DMS 273 treated with DMSO at 0.1 percent for 48 hours (cell line): ENCODE measurements at places on chromosomes 2 and 18.

DNA sequence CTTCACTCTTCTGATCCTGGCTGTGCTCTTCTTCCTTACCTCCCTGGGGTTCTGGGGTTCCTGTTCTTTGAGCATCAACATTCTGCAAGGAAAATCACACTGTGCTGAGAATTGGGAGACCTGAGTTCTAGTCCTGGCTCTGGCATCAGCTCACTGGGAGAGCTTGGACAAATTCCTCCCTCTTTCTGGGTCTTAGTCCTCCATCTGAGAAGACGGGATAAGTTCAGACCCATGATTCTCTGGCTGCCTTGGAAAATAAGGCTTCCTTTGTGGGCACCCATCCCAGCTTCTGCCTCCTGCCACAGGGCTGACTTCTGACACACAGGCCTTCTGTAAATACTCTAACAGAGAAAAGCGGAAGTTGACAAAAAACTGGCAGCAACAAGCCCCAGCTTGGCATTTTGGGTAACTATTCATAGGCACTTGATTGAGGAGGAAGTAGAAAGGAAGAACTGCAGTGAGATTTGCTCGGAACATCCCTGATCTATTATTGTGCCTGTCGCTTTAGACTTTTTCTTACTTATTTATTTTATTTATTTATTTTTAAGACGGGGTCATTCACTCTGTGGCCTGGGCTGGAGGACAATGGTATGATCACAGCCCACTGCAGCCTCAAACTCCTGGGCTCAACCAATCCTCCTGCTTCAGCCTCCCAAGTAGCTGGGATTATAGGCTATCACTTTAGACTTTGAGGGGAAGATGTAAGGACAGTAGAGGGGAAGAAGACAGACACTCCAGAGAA, 7.9 kb downstream of the PCBP1 start:
- no peak for DNase-seq

- DNase-seq, result no peak
These were observed 47.5 kb downstream of the MARCO start for GRCh38 chr2:118989481-118989880.

- no peak for DNase-seq
These were observed 689.6 kb downstream of the TSN start for GRCh38 chr2:122445003-122445402.

GRCh38 chr2:119066272-119066804, 92.2 kb downstream of the C1QL2 start:
- no peak for DNase-seq

DNA sequence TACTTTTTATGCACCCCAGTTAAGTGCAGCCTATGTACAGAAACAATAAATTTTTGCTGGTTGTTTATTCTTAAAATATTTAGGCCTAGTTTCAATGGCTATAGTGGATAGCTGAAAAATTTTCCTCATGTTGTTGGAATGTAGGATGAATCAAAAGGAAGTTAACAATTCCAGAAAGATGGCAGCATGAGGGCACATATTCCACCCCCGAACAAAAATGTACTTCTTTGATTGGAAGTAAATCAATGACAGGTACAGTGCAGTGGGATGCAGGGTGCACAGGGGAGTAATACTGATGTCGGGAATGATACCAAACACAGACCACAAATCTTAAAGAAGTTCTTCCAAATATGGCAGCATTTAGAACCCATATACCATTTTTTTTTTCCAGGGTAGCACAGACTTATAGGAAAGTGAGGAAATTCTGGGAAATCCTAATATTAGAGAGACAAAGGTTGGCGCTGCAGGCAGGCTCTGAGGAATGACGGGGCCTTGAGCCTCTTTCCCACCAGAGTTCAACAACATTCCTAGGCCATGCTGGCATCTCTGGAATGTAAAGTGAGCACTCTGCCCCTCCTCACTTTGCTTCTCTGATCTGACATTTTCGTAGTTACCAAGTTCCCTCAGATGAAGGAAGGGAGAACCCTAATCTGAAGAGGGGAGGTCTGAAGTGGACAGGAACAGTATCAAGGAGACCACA, 36.6 kb upstream of the IKZF2 start:
- no peak for DNase-seq

DNA sequence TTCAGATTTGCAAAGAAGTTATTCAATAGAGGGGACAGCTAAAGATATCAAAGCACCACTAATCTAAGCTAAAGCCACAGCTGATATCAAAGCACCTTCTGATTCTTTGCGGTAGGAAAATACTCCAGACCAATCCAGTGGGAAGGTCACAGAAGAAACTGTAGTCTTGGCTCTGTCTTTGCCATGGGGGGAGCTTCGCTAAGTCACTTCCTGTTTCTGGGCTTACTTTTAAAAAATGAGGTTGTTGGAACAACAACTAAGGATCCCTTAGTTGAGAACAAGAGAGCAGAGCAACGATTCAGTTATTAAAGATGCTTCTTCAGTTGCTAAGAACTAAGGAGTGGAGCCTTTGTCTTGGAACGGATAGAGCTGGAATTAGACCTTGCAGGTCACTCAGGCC, 12.2 kb downstream of the LPIN1 start:
- no peak for DNase-seq

GRCh38 chr2:157058161-157058560, 199.3 kb upstream of the GALNT5 start:
- DNase-seq, result no peak

DNA sequence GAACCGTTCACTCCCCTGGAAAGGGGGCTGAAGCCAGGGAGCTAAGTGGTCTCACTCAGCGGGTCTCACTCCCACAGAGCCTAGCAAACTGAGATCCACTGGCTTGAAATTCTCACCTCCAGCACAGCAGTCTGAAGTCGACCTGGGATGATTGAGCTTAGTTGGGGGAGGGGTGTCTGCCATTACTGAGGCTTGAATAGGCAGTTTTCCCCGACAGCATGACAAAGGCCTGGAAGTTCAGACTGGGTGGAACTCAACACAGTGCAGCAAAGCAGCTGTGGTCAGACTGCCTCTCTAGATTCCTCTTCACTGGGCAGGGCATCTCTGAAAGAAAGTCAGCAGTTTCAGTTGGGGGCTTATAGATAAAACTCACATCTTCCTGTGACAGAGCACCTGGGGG, 292.5 kb downstream of the NUP35 start:
- DNase-seq, result no peak

DNA sequence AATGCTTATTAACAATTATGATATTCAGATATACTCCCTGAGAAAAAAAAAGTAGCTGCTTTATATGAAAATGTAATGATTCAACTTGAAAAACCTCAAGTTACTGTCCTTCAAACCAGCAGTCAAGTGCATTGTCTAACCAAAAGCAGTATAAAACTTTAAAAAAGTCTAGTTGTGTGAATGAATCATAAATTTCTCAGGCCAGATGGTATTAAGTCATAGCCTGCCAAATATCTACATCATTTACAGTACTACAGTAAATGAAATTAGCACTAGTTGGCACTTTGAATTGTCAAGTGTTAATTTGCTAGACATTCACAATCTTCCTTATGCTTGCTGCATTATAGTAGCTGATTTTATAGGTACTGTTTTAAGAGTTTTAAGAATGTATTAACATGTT, 85.9 kb downstream of the CBLN2 start:
- no peak for DNase-seq

GRCh38 chr2:230319211-230319862, 7.7 kb upstream of the SP140L start:
- no peak for DNase-seq

DNA sequence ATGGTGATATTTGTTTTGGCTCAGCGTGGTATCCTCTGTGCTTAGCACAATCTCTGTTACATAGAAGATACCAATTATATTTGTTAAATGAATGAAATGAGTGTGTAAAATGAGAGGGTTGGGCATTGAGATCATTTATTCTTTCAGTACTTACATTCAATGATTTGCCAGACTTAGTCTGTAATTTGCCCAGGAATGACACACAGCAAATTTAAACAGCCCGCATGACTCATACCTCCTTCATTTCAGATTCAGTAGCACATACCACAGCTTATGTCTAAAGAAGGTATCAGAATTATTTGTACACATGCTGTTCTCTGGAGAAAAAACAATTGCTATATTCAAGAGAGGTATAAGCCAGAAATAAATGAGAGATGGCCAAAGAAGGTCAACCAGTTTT, 37.0 kb downstream of the KLHL14 start:
- DNase-seq, result no peak

DNA sequence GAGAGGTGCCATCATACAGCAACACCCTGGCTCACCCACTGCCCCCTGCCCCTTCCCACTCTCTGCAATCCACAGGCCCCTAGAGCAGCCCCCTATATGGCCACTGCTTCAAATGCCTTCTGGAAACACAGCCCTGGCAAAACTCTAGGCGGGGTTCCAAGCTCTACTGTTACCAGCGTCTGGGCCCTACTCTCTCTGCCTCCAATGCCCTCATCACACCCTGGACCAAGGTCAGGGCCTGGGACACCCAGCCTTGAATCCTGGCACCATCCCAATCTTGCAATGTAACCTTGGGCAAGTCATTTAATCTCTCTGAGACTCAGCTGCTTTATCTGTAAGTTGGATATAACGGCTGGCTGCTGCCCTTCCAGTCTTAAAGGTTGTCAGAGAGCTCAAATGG, 39.2 kb upstream of the LOXHD1 start:
- no peak for DNase-seq

DNA sequence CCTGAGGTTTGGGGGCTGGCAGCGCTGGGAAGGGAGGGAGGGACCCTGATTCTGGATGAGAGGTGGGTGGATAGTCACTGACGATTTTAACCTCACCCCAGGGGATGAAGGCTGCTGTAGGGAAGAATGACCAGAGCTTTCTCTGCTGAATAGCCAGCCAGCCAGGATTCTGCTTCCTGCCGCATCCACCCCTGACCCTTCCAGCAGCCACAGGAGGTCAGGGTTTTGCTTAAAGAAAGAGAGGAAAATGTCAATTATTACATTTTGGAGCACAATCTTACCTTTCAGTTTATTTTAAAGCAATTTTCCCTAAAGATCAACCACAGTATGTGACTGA, 217.7 kb downstream of the GBX2 start:
- DNase-seq, result no peak

GRCh38 chr18:42183746-42184145, 228.7 kb downstream of the PIK3C3 start:
- no peak for DNase-seq

GRCh38 chr2:25697559-25698341, 24.4 kb upstream of the DTNB start:
- DNase-seq, result no peak

DNA sequence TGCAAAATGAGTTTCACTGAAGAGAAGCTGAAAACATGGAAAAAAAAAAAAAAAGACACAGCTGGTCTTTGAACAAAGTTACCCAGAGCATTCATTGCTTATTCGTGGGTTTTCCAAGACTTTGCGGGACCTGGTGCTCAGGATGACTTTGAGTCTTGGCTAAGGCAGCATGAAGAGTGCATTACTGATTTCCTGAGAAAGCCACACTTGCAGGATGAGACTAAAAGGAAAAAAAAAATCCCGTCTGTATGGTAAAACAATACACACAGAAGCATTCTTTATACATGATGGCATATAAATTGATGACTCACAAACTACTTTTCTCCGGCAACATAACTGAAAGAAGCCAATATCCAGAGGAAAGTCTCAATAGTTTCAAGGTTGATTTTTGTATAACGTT, 195.4 kb downstream of the SPP2 start:
- no peak for DNase-seq

- no peak for DNase-seq
These were observed 137.8 kb downstream of the PIK3C3 start for GRCh38 chr18:42092848-42093247.

GRCh38 chr2:235024931-235025773, 73.3 kb downstream of the SH3BP4 start:
- no peak for DNase-seq

- DNase-seq, result no peak
These were observed 63.5 kb downstream of the CNTNAP5 start for GRCh38 chr2:124088616-124089015.

GRCh38 chr2:33022989-33023727, 76.4 kb downstream of the LTBP1 start:
- DNase-seq, result no peak

GRCh38 chr2:23900541-23901322, 26.2 kb downstream of the ATAD2B start:
- DNase-seq, result no peak

DNA sequence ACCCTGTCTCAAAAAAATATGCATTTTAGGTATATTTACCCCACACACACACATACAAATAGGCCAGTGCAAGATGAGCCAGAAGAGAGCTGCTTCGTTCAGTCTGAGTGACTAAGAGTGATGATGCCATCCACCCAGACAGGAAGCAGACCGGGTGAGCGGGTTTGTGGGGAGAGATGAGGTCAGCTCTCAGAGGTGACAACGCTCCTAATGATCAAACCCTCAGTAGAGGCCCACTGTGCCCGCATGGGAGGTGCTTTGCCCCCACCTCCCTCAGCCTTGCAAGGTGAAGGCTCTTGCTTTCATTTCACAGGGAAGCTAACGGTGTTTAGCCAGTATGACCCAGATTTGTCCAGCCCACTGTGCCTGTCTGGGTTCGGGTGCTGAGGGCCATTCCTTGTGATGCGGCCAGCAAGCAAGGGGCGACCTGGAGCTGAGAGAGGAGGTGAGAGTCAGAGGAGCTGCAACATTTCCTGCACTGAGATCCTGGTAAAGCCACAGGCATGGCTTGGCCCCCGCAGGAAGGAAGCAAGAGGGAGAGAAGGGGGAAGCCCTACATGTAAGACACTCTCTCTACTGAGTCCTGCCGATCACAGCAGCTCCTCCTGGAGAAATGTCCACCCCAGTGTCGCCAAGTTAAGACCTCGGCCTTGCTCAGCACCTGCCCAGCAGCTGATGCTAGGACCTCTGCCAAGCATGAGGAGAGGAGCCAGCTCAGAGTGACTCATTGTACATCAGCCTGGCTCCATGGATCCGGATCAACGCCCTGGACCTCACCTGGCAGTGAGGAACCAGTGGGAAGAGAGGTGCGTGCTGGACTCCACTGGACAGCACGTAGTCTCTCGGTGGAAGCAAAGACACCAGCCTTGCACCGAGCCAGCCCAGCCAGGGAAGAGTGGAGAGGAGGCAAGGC, 37.0 kb downstream of the NIFK start:
- DNase-seq, result no peak

DNA sequence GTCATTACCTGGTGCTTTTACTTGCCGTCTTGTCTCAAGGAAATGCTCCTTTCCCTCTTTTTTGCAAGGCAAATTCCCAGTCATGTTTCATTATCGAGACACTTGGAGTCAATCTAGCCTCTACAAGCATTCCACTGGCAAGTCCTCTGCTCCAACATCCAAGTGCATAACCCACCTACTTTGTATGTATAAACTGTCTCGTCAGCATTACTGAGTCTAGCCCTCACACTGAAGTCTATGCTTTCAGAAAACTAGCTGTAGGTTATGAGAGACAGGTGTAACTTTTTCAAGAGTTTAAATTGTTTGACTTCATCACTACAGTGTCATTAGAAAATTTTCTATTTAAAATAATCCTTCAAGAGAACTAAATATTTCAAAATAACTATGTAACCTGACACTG, 319.2 kb downstream of the NBAS start:
- no peak for DNase-seq

DNA sequence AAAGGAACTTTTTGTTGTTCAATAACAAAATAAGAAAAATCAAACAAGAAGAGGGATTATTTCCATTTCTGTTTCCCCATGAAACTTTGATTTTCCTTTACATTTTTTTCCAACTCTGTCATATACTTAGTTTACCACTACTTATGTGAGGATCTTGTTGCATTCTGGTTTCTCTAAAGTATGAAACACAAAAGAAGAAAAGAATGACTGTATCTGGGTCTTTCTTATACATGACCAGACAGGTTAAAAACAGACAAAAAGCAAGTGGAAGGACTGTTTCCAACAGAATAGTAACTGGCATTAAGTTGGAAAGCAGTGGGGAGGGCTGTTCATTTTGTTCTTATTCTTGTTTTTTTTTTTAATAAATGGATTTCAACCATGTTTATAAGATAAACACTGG, 1207.8 kb upstream of the FAM98A start:
- no peak for DNase-seq
